Large intestine (tissue), 12 donors: ENCODE measurements at places on chromosomes 13 and 19.
A peak's percentile ranks its signal among the peaks of the same experiment; 100 is the strongest.

GRCh38 chr13:74025369-74025768 lies 108.8 kb downstream of the KLF12 start:
- no peaks in the 10 kb centered on the region for H3K27me3 ChIP-seq
- H3K4me3 ChIP-seq, result no peak overlapping the region
- no peak for DNase-seq
- peaks cover 16% of the 10 kb centered on the region for H3K4me1 ChIP-seq

GRCh38 chr13:110916301-110917142 lies 1.7 kb upstream of the ANKRD10 start:
- peaks cover 13% of the 10 kb centered on the region for H3K4me1 ChIP-seq
- H3K27me3 ChIP-seq, result peaks cover 6% of the 10 kb centered on the region
- no peak for DNase-seq
- peak overlapping the region; percentile 88 for H3K4me3 ChIP-seq
- H3K36me3 ChIP-seq, result no peaks in the 10 kb centered on the region
- H3K27ac ChIP-seq, result peak overlapping the region; percentile 95

- no peak for DNase-seq
- H3K4me3 ChIP-seq, result no peak overlapping the region
- H3K27ac ChIP-seq, result no peak overlapping the region
- H3K36me3 ChIP-seq, result peaks cover 20% of the 10 kb centered on the region
- H3K27me3 ChIP-seq, result peaks cover 22% of the 10 kb centered on the region
Measured at GRCh38 chr19:53876651-53877224, 5.3 kb upstream of the PRKCG start.

GRCh38 chr19:16888629-16889365 lies at the start of gene F2RL3:
Gene F2RL3 (plus strand): TSS chr19:16888999. CDS start chr19:16889190, 191 bp downstream.
- H3K27me3 ChIP-seq, result no peaks in the 10 kb centered on the region
- peak within 1 kb of the TSS; percentile 12 for H3K27ac ChIP-seq
- peak; percentile 37 for DNase-seq

DNA sequence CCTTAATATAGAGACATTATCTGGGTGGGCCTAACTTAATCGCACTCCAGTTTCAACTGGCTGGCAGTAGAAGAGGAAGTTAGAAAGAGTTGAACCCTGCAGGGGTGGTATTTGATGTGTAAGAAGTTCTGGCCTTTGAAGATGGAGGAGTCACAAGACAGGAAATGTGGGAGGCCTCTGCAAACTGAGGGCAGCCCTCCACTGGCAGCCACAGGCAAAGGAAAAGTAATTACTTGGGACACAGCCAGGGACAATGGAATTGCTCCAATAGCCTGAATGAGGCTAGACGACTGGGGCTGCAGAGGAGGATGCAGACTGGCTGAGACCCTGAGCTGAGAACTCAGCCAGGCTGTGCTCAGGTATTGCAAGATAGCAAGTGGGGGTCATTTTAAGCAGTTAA lies 703.3 kb upstream of the ARGLU1 start:
- no peaks in the 10 kb centered on the region for H3K27me3 ChIP-seq
- no peaks in the 10 kb centered on the region for H3K36me3 ChIP-seq
- no peak for DNase-seq
- no peak overlapping the region for H3K4me3 ChIP-seq

DNA sequence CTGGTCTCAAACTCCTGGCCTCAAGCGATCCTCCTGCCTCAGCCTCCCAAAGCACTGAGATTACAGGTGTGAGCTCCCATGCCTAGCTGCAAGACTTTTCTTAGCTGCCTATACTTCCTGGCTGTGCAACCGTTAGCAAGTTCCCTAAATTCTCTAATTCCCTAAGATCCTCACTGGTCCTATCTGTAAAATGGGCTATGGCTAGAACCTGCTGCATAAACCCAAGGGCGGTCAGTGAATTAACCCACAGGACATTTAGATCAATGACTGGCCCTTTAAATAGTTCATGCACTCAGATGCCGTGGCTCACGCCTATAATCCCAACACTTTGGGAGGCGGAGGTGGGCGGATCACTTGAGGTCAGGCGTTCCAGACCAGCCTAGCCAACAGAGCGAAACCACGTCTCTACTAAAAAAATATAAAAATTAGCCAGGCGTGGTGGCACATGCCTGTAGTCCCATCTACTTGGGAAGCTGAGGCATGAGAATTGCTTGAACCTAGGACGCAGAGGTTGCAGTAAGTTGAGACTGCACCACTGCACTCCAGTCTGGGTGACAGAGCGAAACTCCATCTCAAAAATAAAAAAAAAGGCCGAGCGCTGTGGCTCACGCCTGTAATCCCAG lies 4.1 kb upstream of the C19orf53 start:
- H3K27ac ChIP-seq, result no peak overlapping the region
- no peak for DNase-seq
- no peak overlapping the region for H3K4me3 ChIP-seq
- H3K27me3 ChIP-seq, result no peaks in the 10 kb centered on the region
- H3K36me3 ChIP-seq, result peaks cover 32% of the 10 kb centered on the region

DNA sequence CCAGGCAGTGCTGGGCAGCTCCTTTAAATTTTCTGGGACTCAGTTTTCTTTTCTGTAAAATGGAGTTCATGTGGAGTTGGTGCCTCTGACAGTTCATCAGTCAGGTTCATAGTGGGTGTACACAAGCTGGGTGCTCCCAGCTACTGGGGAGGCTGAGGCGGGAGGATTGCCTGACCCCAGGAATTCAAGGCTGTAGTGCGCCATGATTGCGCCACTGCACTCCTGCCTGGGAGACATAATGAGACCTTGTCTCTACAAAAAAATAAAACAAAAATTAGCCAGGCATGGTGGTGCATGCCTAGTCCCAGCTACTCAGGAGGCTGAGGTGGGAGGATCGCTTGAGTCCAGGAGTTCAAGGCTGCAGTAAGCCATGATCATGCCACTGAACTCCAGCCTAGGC lies 21.1 kb downstream of the IQCN start:
- H3K27me3 ChIP-seq, result no peaks in the 10 kb centered on the region
- no peak for DNase-seq
- H3K4me1 ChIP-seq, result peaks cover 15% of the 10 kb centered on the region
- H3K27ac ChIP-seq, result no peak overlapping the region

GRCh38 chr13:103099722-103100293 lies 33.6 kb upstream of the SLC10A2 start:
- H3K27me3 ChIP-seq, result no peaks in the 10 kb centered on the region
- peaks cover 3% of the 10 kb centered on the region for H3K4me1 ChIP-seq
- no peak overlapping the region for H3K4me3 ChIP-seq
- no peak overlapping the region for H3K27ac ChIP-seq
- no peak for DNase-seq
- no peaks in the 10 kb centered on the region for H3K36me3 ChIP-seq

- H3K27ac ChIP-seq, result no peak overlapping the region
- H3K4me3 ChIP-seq, result no peak overlapping the region
- DNase-seq, result no peak
Measured at GRCh38 chr13:93736081-93736480, 509.5 kb downstream of the GPC6 start.

- peak overlapping the region; percentile 84 for H3K4me3 ChIP-seq
- peak; percentile 65 for DNase-seq
- H3K4me1 ChIP-seq, result peaks cover 12% of the 10 kb centered on the region
- no peaks in the 10 kb centered on the region for H3K27me3 ChIP-seq
Measured at GRCh38 chr19:52689843-52690368, 44.9 kb downstream of the ZNF611 start.

DNA sequence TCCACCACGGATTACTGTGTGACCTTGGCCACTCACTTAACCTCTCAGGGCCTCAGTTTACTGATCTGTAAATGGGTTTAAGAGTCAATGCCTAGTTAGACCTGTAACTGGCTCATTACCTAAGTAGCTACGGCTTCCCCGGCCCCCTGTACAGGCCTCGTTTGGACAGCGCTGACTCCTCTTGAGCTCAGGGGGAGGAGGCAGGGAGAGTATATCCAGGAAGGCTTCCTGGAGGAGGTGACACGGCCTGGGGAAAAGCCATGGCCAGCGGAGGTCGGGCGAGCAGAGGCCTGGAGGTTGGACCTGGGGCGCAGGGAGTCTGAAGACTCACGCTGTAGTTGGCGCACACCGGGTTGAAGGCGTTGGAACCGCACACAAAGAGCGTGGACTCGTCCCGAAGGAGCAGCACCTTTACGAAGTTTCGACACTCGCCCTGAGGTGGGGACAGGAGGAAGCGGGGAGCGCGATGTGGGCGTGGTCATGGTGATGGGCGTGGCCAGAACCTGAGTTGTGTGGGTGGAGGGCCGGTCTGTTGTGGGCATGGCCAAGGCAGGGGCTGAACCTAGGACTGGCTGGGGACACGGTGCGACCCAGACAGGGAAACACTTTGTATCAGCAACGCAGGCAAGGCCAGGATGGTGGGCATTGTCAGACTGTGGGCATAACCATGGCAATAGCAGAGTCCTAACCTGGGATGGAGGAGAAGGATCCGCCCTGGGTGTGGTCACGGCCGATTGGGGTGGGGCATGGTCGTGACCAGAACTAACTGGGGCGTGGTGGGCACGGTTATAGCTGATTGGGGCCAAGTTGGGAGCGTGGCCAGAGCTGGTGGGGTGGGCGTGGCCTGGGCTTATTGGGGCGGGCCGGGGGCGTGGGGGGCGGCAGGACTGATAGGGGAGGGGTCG lies 3.6 kb downstream of the SEMA6B start:
- no peaks in the 10 kb centered on the region for H3K36me3 ChIP-seq
- no peak for DNase-seq
- H3K4me3 ChIP-seq, result no peak overlapping the region
- no peaks in the 10 kb centered on the region for H3K4me1 ChIP-seq
- no peaks in the 10 kb centered on the region for H3K27me3 ChIP-seq
- no peak overlapping the region for H3K27ac ChIP-seq

- H3K4me1 ChIP-seq, result no peaks in the 10 kb centered on the region
- no peak overlapping the region for H3K4me3 ChIP-seq
- H3K36me3 ChIP-seq, result no peaks in the 10 kb centered on the region
- DNase-seq, result no peak
- no peaks in the 10 kb centered on the region for H3K27me3 ChIP-seq
Measured at GRCh38 chr13:39185326-39185725, 147.1 kb downstream of the NHLRC3 start.

GRCh38 chr19:27709496-27709895 lies 1503.5 kb downstream of the UQCRFS1 start:
- no peaks in the 10 kb centered on the region for H3K4me1 ChIP-seq
- no peaks in the 10 kb centered on the region for H3K36me3 ChIP-seq
- no peak for DNase-seq
- H3K4me3 ChIP-seq, result no peak overlapping the region

DNA sequence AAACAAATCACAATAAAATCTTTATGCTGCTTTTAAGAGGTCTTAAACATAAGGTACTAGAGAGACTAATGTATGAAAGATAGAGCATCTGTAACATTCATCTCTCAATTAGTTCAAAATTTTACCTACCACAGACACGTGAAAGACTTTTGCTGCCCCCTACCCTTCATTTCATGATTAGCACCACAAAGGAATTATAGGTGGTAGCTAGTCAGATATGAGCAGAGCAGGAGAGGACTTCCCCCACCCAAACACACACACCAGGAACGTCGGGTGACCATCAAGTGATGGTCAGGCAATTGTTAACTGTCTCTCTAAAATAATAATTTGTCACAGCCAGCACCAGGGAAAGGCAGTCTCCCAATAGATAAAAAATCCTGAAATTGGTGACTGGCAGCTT lies 1531.7 kb upstream of the SPRY2 start:
- no peaks in the 10 kb centered on the region for H3K27me3 ChIP-seq
- no peak overlapping the region for H3K27ac ChIP-seq
- no peaks in the 10 kb centered on the region for H3K36me3 ChIP-seq
- no peaks in the 10 kb centered on the region for H3K4me1 ChIP-seq
